ENCODE measurements at places on chromosomes 16 and 17.

- DNase-seq: no peak
Measured at GRCh38 chr17:8087075-8087951, at the start of gene ALOX12B. TSS of gene ALOX12B (minus strand) at chr17:8087716. CDS start at chr17:8087442, 274 bp downstream.

DNA sequence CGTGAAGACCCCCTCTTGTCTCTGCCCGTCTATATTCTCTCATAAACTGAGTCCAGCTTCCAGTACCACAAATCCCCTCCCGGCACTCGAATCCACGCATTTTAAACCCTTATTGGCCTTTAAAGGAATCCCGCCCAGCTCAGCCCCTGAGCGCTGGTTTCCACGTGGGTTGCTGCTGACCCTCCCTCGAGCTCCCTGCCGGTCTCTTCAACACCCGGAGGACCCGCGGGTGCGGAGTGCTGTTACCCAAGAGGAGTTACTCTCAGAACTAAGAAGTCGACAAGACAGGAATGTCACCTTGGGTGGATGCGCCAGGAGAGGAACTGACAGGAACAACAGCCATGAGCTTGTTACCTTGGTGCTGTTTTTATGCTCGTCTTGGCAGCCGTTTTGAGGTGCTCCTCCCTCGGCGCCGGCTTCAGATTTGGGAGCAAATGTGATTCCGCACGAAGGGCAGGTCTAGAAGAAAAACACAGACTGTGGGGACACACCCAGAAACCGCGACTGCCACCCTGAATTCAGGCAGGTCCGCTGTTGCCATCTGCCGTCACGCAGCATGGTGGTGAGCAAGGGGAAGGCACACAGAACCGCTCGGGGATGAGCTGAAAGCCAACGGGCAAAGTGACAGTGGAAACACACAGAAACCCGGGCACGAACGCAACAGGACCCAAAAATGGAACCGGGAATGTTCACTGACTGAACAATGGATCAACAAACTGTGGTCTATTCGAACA is 112.7 kb upstream of the CREBBP start:
- no peak for DNase-seq

DNA sequence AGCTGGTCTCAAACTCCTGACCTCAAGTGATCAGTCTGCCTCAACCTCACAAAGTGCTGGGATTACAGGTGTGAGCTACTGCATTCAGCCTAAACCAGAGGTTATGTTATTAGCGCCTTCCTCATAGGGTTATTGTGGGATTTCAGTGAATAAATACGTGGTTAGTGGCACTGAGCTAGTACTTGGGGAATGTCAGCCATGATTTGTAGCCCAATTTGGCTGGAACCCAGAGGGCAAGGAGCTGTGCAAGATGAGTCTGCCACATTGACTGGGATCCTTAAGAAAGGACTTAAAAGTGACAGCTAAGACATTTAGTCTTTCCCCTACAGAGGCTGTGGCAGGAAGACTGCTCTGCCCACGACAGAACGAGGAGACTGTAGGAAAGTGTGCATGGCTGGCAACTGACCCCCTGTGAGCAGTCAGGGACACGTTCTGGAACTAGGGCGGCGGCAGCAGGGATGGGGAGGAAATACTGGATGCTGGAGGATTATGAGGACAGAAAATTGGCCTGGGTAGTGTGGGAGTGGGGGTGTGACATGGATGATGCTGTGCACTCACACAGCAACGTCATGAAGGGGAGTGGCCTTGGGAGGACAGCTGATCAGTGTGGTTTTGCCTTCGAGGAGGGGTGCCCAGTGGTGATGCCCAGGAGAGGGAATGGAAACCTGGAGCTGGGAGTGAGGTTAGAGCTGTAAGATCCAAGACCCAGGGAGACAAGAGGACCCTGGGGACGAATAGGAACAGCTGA is 14.6 kb downstream of the ATP5PD start:
- DNase-seq: no peak

- no peak for DNase-seq
Measured at GRCh38 chr17:65572581-65573281, 11.3 kb upstream of the AXIN2 start.

GRCh38 chr17:79803997-79804855 is 7.3 kb upstream of the CBX8 start:
- peak; percentile 52 for DNase-seq

DNA sequence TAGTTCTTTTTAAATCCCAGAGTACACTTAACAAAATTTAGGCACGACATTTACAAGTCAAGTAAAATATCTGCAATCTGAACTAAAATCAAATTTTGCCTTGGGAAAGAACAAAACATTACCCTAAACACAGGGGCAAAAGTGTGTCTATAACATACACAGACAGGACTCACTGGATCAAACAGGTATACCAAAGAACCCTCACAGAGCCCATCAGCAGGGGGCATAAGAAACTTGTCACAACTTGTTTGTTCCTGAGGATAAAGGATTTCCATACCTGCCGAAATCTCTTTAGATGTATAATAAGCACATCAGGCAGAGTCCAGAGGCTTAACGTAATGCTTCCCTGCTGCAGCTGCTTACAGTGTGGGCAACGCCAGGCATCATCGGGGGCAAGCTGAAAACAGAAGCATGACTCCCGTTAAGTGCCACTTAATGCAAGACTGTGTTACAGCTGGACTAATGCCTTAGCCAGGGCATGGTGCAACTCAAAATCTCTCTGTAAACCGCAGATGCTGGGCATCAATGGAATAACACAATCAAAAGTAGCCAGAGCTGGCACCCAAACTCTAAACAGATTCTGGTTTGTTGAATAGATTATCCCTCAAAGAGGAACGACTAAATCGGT is 67.0 kb downstream of the USP31 start:
- DNase-seq: no peak

- peak; percentile 77 for DNase-seq
Measured at GRCh38 chr17:75271233-75271954, 363 bp upstream of the MIF4GD start.

Measured in activated T-helper 1 cell treated with anti-CD3 and anti-CD28 coated beads, Interleukin-2, amount 50 U/mL, for 16 hours (primary cell).